ENCODE measurements at places on chromosomes 6 and 20.

GRCh38 chr6:89585154-89585553, 53.4 kb downstream of the LYRM2 start:
- no peak for DNase-seq

GRCh38 chr20:62064770-62065673, 659 bp downstream of the TAF4 start:
- peak; percentile 64 for DNase-seq

DNA sequence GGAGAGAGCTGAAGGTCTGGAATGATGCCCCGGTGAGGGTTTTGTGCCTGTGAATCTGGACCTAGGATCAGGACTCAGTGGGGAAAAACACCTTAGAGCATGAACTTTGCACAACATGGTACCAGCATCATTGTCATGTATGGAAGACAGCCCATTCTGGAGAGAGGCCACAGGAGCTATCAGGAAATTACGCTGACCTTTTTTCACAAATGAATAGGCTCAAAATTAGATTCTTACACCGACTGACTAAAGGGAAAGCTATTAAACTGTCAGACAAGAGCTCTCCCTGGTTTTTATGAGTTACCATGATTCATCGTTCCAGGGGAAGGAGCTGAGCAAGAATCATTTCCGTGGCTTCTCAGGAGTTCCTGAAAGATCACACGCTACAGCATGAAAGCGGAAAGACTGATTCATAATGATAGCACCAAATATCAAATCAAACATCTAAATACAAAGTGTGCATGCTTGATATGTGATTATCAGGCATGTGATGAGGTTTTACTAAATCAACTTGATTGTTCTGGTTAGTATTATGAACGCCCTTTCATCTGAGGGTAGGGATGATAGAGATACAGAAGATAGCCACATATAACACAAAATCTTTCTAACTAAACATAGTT, 224.9 kb upstream of the SMLR1 start:
- DNase-seq: no peak

- DNase-seq: peak; percentile 76
Observed at GRCh38 chr6:75368151-75368779, 83.7 kb upstream of the TMEM30A start.

DNA sequence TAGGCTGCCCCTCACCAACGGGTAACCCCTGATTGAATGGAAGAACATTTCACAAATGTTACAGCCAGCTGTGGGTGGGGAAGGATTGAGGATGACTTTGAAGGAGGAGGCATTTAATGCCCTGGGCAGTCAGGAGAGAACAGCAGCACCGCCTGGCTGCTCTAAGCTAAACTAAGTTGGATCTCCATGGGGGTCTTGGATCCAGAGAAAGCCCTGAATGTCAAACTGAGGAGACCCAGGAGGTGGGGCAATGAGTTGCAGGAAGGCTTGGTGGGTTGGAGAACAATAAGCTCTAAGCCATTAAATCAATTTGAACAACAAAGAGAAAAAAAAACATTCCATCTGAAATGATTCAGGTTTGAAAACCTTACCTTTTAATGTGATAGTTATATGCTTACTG, 35.4 kb downstream of the TMX4 start:
- peak; percentile 81 for DNase-seq

GRCh38 chr6:40922281-40922680, 116.7 kb downstream of the UNC5CL start:
- no peak for DNase-seq

DNA sequence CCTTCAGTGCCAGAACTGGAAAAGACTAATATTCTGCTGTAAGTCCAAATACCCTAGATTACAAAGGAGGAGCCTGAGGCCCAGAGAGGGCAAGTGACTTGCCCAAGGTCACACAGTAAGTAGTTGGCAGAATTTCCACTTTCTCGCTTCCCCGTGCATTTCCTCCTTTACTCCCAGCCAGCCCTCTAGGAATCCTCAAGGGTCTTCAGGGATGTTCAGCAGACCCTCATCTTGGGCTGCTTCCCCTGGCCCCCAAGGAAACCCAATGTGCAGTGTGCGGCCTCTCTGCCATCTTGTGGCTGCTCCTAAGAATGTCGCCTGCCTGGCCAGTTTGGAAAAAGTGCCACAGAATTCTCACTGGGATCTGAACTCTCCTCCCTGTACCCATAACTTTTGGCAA, 217.7 kb upstream of the LRFN2 start:
- peak; percentile 18 for DNase-seq

DNA sequence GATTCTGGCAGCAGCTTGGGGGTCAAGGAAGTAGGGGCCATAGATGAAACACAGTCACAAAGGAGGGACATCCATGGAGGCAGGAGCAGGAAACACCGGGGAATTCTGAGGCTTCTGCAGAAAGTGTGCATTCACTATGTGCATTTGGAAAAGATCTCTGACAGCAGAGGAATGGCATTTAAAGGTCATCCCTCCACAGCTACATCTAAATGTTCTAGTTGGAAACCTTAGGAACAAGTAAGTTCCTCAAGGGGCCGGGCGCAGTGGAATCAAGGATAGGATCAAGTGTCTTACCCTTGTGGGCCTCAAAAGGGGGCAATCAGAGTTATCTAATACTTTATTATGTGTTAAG, 8.8 kb downstream of the C6orf136 start:
- no peak for DNase-seq

- DNase-seq: no peak
Observed at GRCh38 chr6:135814043-135814442, 37.5 kb upstream of the PDE7B start.

DNA sequence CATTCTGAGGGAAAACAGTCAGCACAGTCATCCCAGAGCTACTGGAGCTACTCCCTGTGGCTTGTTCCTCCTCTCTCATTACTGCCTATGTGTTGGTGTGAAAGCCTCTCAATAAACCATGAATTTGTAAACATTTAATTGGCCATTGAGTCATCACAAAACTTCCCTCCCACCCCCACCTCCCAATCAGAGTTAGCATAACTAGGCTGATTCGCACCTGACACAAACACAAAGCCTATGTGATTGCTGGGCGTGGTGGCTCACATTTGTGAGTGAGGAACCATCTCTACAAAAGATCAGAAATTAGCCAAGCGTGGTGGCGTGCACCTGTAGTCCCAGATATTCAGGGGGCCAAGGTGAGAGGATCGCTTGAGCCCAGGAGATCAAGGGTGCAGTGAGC, 17.1 kb upstream of the SNTA1 start:
- no peak for DNase-seq

DNA sequence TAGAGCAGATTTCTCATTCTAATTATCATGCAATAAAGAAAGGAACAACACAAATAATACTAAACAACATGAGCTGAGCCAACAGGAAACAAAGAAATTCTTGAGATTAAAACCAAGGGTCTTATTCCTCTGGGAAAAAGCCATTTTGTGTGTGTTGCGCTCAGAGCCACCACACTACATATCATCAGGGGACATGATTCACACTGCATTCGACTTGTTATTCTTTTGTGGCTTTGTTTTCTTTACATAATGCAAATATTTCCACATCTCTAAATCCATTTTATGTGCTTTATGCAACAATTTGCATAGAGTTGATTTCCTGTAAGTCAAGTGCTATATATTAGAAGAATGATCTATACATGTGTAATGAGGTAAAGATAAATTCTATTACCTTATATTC, 719.6 kb downstream of the TBC1D32 start:
- no peak for DNase-seq

GRCh38 chr6:42769836-42770235, 12.0 kb upstream of the BICRAL start:
- DNase-seq: no peak

DNA sequence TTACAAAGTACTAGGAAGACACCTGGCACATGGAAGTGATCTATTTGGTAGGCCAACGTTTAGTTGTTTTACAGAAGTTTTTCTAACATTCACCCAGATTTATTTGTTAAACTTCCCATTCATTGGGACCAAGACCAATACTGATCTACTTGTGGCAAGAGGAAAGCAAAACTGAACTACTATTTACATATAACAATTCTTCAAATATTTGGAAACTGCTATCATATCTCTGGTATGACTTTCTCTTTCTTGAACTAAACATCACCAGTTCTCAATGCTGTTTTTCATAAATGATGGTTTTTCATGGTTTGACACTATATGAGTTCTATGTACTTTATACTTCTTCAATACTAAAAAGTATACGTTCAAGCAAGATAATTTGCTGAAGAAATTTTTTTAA, 189.2 kb downstream of the ASCC3 start:
- no peak for DNase-seq

GRCh38 chr6:33280539-33280938, 3.6 kb downstream of the B3GALT4 start:
- no peak for DNase-seq

DNA sequence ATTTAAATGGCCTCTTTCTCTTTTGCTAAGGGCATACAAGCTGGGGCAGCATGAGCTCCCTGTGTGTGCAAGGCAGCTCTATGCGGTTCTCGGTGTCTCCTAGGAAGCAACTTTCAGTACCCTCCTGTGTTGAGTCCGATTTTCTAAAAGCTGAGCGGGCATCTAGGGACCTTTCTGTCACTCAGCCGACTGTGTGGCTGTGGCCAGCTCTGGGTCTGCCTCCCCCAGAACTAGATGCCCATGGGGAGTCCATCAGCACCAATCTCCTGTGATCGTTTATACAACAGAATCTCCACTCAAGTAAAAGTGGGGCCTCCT, 7.5 kb downstream of the NELFCD start:
- DNase-seq: no peak
